Activated naive CD8-positive, alpha-beta T cell treated with anti-CD3 and anti-CD28 coated beads, Interleukin-2, amount 50 U/mL, for 16 hours (primary cell): ENCODE measurements at places on chromosomes 16 and 17.
A peak's percentile ranks its signal among the peaks of the same experiment; 100 is the strongest.

- no peak for DNase-seq
These were observed 736.5 kb downstream of the KCNJ2 start for GRCh38 chr17:70905796-70906195.

GRCh38 chr17:56833057-56833808, 487 bp downstream of the C17orf67 start:
- peak; percentile 38 for DNase-seq

GRCh38 chr16:66335704-66336329, 30.7 kb upstream of the CDH5 start:
- DNase-seq, result no peak

DNA sequence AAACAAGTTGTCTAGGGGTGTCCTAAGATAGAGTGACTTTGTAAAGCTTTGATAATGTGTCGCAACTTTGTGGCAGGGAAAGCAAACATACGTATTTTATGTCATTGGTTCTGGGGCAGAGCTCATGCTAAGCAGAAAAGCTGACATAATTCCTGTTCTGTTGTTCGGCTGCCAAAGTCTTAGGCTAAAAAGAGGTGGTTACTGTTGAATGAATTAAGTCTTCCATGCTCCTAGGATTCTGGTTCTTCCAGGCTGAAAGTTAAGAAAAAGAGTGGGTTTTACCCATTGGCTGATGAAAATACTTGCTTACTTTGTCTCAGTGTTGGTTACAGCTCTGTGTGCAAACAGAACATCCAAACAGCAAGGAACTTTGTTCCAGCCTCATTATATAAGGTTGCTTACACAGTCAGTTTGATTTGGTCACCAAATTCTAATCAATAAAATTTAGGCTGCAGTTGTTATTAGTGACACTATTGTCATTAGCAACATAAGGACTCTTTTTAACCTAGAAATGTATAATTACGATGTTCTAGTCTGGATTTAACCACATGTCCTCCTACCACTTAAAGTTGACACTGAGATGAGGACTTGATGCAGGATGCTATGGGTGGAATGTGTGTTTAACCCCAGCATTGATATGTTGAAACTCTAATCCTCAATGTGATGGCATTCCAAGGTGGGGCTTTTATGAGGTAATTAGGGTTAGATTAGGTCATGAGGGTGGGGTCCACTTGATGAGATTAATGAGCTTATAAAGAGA, 114.0 kb upstream of the GOT2 start:
- DNase-seq, result no peak

GRCh38 chr17:17844500-17844899, 7.7 kb upstream of the SREBF1 start:
- no peak for DNase-seq
